ENCODE measurements at places on chromosomes 2 and 18.

- no peak for DNase-seq
These were observed 53.6 kb downstream of the STRN start for GRCh38 chr2:36912695-36913094.

GRCh38 chr2:43138441-43138840 lies 88.0 kb downstream of the ZFP36L2 start:
- DNase-seq: no peak

DNA sequence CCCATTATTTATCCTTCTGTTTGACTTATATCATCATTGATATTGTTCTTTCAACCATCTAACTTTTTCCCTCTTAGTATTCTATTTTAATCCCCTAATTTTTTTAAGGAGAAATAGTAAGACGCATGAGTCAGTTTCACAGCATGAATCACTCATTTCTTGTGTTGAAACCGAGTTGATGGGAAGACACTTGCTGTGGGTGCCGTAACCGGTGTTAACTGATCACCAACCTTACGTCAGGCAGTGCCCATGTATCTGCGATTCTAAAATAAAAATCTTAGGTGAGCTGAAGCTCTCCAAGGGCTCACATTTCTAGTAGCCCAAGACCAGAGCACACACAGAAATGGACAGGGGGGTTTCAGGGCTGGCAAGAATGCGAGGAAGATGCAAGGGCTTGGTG lies 348.1 kb downstream of the GALR1 start:
- DNase-seq: no peak

DNA sequence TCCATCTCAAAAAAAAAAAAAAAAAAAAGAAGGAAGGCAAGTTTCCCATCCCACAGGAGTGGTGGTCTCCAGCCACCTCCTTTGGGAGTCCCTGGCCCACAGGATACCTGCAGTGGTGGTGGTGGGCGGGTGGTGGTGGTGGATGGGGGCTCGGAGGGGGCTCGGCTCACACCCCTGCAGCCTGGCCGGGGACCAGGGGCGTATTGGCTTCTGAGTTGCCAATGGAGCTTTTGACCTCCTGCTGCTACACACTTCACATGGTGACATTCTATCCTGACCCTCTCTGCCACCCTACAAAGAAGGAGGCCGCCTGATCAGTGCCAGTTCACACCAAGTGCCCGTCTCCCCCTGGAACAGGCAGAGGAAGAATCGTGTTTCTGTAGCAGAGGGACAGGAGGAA lies 119.6 kb downstream of the NFATC1 start:
- DNase-seq: no peak

DNA sequence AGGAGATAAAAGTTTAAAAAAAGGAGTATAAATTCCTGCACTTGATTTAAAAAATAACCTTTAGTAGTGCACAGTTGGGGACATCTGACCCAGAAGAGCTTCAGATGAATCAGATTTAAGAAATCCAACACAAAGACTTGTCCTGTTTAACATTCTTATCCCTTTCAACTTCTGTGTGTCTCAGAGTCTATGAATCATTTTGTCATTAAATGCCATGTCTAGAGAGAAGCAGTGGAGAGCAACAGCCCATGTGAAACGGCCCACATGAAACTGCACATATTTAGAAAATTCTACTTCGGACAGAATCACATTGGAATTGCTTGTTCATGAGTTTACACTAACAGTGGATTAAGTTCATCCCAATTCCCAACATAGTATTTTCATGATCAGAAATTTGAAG lies 278.6 kb downstream of the SLC8A1 start:
- no peak for DNase-seq

DNA sequence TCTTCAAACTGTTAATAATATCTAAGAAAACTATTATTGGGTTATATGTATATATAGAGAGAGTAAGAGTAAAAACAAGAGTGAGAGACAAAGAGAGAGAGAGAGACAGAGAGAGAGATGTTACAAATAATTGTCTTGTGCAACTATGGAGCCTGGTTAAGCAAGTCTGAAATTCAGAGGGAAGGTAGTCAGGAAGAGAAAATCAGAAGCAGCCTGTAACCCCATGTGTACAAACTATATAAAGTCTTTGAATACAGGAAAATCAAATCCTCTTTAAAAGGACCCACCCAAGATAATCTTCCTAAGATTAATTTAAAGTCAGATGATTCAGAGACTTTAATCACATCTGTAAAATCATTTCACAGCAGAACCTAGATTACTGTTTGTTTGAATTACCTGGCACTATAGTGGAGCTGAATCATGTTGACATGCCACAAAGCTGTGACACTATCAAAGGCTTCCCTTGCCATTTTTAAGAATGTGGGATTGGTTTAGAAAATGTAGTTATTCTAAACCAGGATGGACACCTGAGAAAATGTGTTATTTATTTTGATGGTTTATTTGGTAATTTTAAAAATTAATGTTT lies 301.7 kb upstream of the FSIP2 start:
- no peak for DNase-seq

DNA sequence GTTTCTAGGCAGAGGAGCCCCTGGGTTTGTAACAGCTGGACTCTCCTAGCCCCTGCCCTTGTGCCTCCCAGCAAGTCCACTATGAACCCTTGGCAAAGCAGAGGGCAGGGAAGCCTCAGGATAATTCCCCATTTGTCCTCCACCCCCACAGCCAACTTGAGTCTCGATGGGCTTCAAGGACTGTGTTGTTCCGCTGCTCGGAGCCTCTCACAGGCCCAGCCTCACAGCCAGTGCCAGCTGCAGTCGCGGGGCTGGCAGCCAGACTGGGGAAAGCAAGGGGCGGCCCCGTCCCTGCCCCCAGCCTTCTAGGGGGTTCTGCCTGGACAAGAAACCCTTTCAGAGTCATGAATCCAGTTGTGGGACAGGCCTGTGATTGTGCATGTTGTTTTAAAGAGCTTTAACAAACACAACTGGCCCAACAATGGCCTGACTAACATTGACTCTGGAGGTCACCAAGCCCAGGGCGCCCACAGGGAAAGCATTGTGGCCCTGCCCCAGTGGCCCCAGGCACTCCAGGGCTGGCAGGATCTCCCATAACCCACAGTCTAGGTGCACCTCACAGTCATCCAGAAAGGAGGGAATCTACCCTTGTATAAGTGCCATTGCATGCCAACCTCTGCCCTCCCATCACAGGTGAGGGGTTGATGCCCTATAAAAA lies 71.8 kb upstream of the DAPL1 start:
- no peak for DNase-seq

DNA sequence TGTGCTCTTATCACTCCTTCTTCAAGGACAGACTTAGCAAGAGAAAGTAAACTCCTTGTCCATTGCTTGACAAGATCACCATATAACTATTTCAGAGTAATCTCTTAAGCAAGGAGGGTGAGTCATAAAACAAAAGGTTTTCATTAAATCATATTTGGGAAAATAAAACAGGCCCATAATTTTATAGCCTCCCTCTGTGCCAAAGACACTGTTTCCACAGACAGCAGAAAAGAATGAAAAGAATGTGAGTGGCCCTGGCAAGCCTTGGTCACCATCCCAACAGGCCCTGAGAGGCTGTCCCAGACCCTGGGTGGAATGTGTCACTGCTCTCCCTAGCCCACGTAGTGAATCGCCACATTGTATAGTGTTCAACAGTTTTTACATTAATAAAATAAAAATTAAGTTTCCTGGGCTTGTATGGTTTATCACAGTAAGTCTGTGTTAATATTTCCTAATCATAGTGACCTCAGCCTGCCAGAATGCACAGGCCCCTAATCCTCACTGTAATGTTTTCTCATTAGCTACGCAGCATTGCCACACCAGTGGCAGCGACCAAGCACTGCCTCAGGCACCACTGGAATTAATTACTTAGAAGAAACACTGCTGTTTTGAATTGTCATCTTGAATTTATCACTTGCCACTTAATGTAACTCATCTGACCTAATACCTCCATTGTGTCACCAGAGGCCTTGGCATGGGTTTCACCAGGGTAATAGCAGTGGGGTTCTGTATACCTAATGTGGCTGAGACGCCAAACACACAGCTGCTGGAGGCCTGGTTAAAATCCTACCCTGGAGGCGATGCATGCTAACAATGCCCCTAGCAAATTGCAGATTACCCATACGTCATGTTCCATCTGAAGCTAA lies 401.9 kb downstream of the LNPK start:
- no peak for DNase-seq

DNA sequence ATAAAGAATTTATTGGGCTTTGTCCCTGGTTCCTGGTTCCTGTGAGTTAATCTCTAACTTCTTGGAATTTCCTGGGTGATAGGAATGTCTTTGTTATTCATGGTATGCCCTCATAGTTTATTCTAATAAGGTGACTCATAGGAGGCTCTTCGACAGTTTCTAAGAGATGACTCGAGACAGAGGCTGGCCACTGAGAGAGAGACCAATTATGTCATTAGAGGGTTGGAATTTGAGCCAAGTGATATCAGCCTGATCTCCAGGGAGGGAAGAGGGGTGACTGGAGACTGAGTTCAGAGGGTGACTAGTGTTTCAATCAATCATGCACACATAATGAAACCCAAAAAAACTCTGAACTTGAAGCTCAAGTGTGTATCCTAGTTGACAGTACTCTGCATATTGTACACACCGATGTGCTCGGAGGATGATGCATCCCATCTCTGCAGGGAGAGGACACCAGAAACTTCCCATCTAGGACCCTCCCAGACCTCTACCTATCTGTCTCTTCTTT lies 185.7 kb downstream of the MTCL1 start:
- no peak for DNase-seq

DNA sequence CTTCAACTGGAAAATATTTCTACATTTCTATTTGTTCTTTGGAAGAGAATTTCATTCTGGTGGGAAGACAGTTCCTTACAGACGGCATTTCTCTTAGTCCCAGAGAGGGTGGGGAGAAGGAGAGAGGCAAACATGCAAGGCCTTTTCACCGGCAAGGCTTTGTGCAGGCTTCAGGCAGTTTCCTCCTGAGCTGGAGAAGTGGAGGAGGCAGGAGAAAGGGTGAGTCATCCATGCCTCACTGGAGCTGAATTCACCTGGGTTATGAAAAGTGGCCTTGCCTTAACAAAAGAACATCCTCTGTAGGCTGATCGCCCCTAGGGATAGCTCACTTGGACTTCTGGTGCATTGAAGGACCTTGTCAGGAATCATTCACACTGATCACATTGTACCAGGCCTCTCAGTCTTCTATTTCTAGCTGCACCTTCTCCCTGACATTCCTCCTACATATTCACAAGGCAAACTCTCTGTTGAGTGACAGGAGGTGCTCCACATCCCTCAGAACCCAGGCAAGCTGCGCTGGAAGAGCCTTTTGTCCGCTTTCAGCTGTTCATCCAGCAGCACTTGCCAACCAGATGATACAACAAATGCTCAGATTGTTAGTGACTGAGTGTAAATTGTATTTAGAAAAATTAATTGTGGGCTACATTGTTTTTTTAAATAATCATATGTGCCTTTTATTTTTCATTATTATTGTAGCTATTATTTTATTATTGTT lies 796.1 kb downstream of the DCDC2C start:
- no peak for DNase-seq

DNA sequence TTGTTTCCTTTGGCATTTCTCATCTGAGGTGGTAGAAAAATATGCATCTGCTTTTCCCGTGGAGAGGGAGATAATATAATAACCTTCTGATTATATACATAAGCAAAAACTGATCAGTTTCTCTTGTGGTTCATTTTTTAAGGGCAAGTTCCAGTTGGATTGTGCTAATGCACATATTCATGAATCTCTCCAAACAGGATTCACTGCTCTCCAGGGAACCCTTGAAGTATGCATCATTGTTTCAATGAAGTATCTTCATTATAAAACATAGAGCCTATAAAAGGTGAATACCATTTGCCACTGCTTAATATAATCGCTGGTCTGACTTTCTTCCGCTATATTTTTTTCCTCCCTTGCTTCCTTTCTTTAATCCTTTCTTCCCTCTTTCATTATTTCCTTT lies 384.7 kb downstream of the FIGN start:
- no peak for DNase-seq

DNA sequence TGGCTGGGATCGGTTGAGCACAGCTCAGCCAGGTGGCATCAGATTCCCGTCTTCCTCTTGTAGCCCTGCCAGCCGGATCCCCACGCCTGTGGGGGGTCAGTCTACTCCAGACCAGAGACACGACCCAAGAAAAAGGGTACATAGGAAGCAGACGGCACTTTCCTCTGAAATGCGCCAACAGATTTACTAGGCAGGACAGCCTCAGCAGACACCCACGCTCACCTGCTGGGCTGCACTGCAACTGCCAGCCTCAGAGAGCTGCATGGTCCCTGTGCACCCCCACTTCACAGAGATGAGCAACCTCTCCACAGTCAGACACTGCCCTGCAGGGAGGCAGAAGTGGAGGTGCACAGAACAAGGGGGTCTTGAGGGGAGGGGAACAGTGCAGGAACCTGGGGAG lies 75.7 kb upstream of the OTOS start:
- DNase-seq: no peak

GRCh38 chr2:180980943-180981911 lies 822 bp downstream of the UBE2E3 start:
- DNase-seq: no peak

- no peak for DNase-seq
These were observed 71.8 kb downstream of the SLC8A1 start for GRCh38 chr2:40380041-40380440.

DNA sequence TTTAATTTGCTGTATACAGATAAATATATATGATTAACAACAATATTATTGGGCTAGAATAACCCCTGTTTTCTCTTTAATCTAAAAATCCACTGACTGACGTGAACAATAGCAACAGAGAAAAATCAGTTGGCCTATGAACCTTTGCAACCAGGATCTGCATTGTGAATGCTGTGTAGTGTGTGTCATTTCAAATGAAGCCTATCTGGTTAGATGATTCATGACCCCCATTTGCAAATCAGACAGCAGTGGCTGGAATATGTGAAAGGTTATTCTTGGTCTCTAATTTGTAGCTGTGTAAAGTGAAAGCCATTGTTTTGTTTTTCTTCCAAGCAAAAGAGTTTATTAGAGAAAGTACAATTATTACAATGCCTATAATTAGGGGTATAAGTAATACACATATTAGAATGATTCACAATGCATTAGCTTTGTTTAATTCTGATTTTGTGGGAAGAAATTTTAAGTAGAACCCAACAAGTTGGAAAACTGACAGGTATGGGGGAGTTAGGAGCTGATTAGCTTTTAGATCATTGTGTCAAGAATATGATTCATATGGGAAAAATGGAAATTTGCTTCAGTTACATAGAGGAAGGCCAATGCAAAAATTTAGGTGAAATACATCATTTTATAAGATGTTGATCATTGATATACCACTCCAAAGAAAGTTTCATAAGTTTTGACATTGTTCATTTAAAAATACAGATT lies 1362.2 kb upstream of the TMEFF2 start:
- no peak for DNase-seq

GRCh38 chr18:61824733-61825363 lies 68.0 kb downstream of the RNF152 start:
- no peak for DNase-seq

- no peak for DNase-seq
These were observed 405.5 kb upstream of the FIGN start for GRCh38 chr2:164141271-164141670.

GRCh38 chr2:67854798-67855197 lies 208.0 kb downstream of the C1D start:
- DNase-seq: no peak

Data from GF-D8 (cell line).